ENCODE measurements at places on chromosomes 2 and 18. TPM values are rescaled to one million over a fixed set of nuclear protein-coding genes. Genes with fewer than 3 reads are reported as not detected.

RAMP1 gene
- 96.6 TPM for total RNA-seq

REV1 gene
- 29.0 TPM for total RNA-seq

TMEM37 gene
- 4.1 TPM for total RNA-seq

MALL gene
- 7.2 TPM for total RNA-seq

POTEC gene
- total RNA-seq = not detected

FNDC4 gene
- total RNA-seq = 1.2 TPM

DNA sequence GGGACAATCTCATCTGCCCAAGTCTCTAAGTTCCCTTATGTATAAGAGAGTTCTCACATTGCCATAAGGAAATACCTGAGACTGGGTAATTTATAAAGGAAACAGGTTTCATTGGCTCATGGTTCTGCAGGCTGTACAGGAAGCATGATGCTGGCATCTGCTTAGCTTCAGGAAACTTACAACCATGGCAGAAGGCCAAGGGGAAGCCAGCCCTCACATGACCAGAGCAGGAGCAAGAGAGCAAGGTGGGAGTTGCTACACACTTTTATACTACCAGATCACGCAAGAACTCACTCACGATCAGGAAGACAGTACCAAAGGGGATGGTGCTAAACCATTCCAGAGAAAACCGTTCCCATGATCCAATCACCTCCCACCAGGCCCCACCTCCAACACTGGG is 73.9 kb downstream of the PRKRA start:
- no peak overlapping the region for H3K4me3 ChIP-seq
- no peaks in the 10 kb centered on the region for H3K4me1 ChIP-seq
- no peak overlapping the region for H3K27ac ChIP-seq

DNA sequence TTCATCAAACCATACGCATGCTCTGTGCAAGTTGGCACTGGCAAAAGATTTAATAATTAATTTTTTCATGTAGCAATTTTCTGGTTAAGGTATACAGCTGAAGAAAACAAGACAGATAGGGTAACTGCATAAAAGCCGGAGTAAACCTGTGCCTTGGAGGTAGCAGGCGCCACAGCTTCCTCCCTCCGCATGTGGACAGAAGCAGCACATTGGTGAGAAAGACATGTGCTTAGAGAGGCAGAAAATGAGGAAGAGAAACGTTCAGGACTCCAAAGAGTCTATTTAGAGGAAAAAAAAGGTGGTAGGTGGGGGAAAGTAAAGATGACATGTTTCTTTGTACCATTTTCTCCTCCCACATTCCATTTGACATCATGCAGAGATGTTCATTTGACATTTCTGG is 9.3 kb downstream of the ST6GAL2 start:
- no peaks in the 10 kb centered on the region for H3K36me3 ChIP-seq
- no peak for DNase-seq
- H3K27ac ChIP-seq = no peak overlapping the region
- no peaks in the 10 kb centered on the region for H3K27me3 ChIP-seq
- H3K4me3 ChIP-seq = no peak overlapping the region

GRCh38 chr2:10981941-10982431 is 70.3 kb downstream of the KCNF1 start:
- H3K36me3 ChIP-seq = no peaks in the 10 kb centered on the region
- no peak overlapping the region for H3K4me3 ChIP-seq
- peaks cover 28% of the 10 kb centered on the region for H3K27me3 ChIP-seq
- DNase-seq = peak; percentile 63
- no peaks in the 10 kb centered on the region for H3K4me1 ChIP-seq

DNA sequence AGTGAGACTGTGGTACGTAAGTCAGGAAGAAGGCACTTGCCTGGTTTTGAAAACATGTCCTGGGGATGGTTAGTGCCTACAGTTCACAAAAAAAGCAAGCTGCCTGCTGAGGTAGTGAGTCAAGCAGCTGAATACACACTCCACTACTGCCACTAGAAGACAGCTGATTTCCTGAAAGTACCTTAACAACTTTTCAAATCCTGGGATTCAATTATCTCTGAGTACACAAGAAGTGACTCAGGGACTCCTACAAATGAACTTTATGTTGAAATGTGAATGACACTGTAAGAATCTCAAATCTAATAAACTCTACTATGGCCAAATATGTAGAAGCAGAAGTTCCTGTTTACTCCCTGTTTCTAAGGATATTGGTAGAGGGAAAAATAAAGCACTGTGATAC is 58.0 kb upstream of the ARL5A start:
- no peak overlapping the region for H3K27ac ChIP-seq
- no peaks in the 10 kb centered on the region for H3K36me3 ChIP-seq
- peaks cover 2% of the 10 kb centered on the region for H3K4me1 ChIP-seq

DNA sequence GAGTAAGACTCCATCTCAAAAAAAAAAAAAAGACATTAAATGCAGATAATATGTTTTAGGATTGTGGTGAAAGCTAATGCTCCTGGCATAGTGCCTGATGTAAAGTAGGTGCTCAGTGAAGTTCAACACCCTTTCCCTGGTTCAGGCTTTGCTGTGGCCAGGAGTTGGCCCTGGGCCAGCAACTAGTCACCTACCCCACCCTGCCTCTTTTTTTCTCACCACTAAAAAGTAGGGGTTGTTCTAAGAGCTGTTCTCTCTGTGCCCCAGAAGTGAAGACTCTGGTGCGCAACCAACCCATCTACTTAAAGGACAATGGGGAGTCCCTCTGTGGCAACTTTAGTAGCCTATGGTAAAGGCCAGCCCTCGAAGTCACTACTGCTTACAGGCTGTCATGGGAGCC is 75.9 kb downstream of the DNMT3A start:
- no peak overlapping the region for H3K27ac ChIP-seq
- no peaks in the 10 kb centered on the region for H3K27me3 ChIP-seq
- DNase-seq = no peak
- H3K4me1 ChIP-seq = peaks cover 11% of the 10 kb centered on the region
- H3K36me3 ChIP-seq = peaks cover 74% of the 10 kb centered on the region

- no peak overlapping the region for H3K4me3 ChIP-seq
- no peak for DNase-seq
- no peaks in the 10 kb centered on the region for H3K36me3 ChIP-seq
- H3K27me3 ChIP-seq = no peaks in the 10 kb centered on the region
- H3K4me1 ChIP-seq = no peaks in the 10 kb centered on the region
These were observed 2.4 kb upstream of the CETN1 start for GRCh38 chr18:577643-578375.

DNA sequence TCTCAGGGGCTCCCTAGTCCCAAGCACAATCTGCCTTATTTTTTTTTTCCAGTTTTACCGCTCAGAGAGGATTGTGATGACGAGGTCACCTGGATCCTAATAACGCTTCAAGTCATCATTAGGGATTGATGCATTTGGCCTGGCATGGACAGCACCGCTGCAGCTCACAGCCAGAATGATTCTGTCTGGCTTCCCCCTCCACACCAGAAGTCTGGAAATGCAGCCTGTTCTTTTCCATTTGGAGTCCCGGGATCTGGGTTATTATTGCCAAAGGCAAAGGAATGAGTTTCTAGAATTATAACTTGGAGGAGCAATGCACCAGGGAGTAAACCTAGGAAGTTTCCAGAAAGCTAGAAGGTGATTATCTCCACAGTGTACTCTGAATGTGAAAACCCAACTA is 81.1 kb upstream of the TAF1B start:
- H3K36me3 ChIP-seq = no peaks in the 10 kb centered on the region
- DNase-seq = no peak
- peaks cover 12% of the 10 kb centered on the region for H3K27me3 ChIP-seq

DNA sequence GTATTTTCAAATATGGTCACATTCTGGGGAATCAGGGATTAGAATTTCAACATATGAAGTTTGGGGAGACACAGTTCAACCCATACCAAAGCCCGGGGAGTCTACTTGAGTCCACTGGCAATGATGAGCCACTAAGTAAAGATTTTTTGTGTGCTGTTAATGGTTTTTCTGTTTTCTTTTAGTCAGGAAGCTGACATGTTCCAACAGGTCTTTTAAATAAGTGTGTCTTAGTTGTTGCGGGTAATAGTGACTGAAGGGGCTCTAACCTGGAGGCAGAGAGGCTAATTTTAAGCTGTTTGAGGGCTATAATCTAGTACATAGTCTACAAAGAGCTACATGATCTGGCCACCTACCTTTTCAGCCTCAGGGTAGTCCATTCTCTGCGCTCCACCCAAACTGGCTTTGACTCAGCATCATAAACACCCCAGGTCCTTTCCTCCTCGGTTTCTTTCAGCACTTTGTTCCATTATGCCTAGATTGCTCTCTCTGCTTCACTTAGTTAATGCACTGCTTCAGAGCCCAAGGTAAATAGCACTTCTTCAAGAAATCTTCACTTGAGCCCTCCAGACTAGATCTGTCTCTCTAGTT is 17.6 kb upstream of the UBE2E3 start:
- no peaks in the 10 kb centered on the region for H3K27me3 ChIP-seq
- H3K27ac ChIP-seq = no peak overlapping the region
- H3K36me3 ChIP-seq = no peaks in the 10 kb centered on the region
- no peaks in the 10 kb centered on the region for H3K4me1 ChIP-seq
- DNase-seq = no peak

- H3K27me3 ChIP-seq = peaks cover 19% of the 10 kb centered on the region
- no peaks in the 10 kb centered on the region for H3K36me3 ChIP-seq
- peaks cover 76% of the 10 kb centered on the region for H3K4me1 ChIP-seq
- peak overlapping the region; percentile 77 for H3K27ac ChIP-seq
- H3K4me3 ChIP-seq = peak overlapping the region; percentile 45
- no peak for DNase-seq
These were observed 7.8 kb downstream of the SPEG start for GRCh38 chr2:219442256-219443015.

DNA sequence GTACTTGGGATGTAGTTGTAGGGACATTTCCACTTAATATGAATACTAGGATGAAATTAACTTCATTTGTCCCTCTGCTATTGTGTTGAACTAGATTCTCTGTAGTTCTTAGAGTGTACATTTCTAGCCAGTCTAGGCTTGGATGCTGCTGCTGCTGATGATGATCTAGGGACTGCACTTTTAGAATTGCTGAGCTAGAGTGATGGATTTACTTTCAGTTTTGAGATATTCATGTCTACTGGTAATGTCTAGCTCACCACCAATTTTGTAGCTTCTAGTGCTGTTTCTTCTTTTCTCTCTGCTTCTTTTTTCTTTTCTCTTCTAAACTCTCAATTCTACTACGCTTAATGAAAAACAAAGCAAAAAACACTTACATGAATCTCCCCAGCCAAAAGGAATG is 49.4 kb downstream of the MRPS9 start:
- peaks cover 3% of the 10 kb centered on the region for H3K36me3 ChIP-seq
- no peak for DNase-seq
- no peaks in the 10 kb centered on the region for H3K4me1 ChIP-seq
- no peak overlapping the region for H3K4me3 ChIP-seq
- H3K27me3 ChIP-seq = no peaks in the 10 kb centered on the region

- H3K27ac ChIP-seq = no peak overlapping the region
- no peaks in the 10 kb centered on the region for H3K36me3 ChIP-seq
- peaks cover 21% of the 10 kb centered on the region for H3K4me1 ChIP-seq
- DNase-seq = no peak
These were observed 23.2 kb upstream of the STPG4 start for GRCh38 chr2:47178341-47178740.

GRCh38 chr18:1488957-1489356 is 584.3 kb downstream of the ADCYAP1 start:
- peaks cover 5% of the 10 kb centered on the region for H3K27me3 ChIP-seq
- H3K4me1 ChIP-seq = no peaks in the 10 kb centered on the region
- H3K4me3 ChIP-seq = no peak overlapping the region

- peak overlapping the region; percentile 93 for H3K4me3 ChIP-seq
- H3K36me3 ChIP-seq = peaks cover 34% of the 10 kb centered on the region
- no peak for DNase-seq
- peaks cover 49% of the 10 kb centered on the region for H3K4me1 ChIP-seq
These were observed 1.3 kb downstream of the RAB10 start for GRCh38 chr2:26035090-26035743.

GRCh38 chr18:6857300-6857699 is 127.8 kb downstream of the ARHGAP28 start:
- no peak overlapping the region for H3K27ac ChIP-seq
- no peaks in the 10 kb centered on the region for H3K4me1 ChIP-seq
- no peaks in the 10 kb centered on the region for H3K36me3 ChIP-seq
- no peak for DNase-seq

GRCh38 chr2:119338826-119339561 is 27.6 kb downstream of the C2orf76 start:
- H3K4me1 ChIP-seq = peaks cover 4% of the 10 kb centered on the region
- peaks cover 39% of the 10 kb centered on the region for H3K36me3 ChIP-seq
- H3K4me3 ChIP-seq = no peak overlapping the region
- peak; percentile 27 for DNase-seq
- no peak overlapping the region for H3K27ac ChIP-seq
- H3K27me3 ChIP-seq = no peaks in the 10 kb centered on the region
